ENCODE measurements at places on chromosomes 5 and 9.

GRCh38 chr5:37876943-37877342, 37.1 kb upstream of the GDNF start:
- DNase-seq = no peak

DNA sequence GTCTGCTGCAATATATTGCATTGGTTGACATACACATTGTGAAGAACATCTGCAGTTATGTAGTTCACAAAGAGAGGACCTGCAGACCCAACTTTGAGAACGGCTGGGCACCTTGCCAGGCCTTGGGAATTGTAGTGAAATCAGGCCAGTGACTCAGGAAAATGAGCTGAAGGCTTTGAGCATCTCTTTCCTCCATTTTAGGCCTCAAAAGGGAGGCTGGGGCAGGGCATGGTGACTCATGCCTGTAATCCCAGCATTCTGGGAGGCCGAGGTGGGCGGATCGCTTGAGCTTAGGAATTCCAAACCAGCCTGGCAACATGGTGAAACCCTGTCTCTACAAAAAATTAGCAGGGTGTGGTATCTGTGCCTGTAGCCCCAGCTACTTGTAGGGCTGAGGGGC, 1.4 kb upstream of the IPPK start:
- no peak for DNase-seq

- DNase-seq = peak; percentile 75
Measured at GRCh38 chr9:124126648-124127646, 115.4 kb downstream of the LHX2 start.

DNA sequence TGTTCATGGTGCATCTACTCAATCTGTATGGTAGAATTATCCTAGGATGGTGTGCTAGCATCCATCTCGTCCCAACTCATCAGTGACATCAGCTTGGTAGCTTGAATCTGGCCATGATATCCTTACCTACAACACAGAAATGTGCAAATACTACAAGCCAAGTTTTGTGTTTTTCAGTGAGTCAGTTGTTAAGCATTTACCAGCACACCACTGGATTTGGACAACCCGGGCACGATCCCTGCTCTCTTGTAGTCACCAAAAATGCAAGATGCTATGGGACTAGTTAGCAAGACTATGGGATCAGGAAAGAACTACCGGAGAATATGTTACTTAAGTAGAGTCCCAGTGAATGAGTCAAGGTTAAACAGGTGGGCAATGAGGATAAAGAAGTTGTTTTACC, 32.1 kb upstream of the ZNF354B start:
- DNase-seq = no peak

DNA sequence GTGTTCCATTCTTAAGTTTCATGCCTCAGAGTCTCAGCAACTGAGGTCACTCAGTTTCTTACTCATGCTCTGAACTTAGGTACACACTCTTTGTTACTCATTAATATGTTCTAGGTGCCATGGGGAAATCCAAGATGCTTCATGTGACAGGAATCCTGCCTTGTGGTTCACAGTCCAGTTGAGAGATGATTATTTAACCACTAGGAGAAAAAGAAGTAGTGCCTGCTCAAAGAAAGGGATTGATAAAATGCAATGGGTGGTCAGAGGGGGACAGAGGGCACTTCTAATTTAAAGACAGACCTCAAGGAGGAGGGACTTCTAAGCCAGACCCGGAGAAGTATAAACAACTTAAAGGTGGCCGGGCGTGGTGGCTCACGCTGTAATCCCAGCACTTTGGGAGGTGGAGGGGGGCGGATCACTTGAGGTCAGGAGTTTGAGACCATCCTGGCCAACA, 69.0 kb downstream of the UGCG start:
- no peak for DNase-seq

GRCh38 chr5:78289911-78290310, 4.6 kb downstream of the AP3B1 start:
- no peak for DNase-seq

DNA sequence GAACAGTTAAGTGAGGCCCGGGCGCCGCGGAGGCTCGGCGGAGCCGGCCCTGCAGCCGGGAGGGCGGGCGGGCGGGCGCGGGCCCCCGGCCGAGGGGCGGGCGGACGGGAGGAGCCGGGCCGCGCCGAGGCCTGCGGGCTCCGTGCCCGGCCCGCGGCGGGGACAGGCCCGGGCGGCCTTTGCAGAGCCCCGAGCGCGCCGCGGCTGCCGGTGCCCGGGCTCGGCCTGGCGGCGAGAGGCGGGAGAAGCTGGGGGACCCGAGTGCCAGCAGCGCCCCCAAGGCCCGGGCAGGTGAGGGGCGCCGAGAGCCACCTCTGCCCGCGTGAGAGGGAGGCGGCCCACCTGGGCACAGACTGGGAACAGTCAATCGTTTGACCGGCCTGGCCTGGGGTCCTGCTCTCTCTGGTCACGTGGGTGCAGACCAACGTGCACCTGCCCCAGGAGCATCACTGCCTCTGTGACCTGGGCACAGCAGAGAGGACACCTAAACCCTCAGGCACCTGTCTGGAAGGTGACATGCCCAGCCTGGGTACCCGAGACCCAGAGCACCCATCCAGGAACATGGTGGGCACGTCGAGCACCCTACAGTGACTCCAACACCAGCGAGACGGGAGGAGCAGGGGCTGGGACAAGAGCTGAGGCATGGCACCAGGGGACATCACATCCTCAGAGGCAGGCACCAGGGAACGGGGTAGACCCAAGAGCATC, 531 bp downstream of the MVB12B start:
- DNase-seq = peak; percentile 50

DNA sequence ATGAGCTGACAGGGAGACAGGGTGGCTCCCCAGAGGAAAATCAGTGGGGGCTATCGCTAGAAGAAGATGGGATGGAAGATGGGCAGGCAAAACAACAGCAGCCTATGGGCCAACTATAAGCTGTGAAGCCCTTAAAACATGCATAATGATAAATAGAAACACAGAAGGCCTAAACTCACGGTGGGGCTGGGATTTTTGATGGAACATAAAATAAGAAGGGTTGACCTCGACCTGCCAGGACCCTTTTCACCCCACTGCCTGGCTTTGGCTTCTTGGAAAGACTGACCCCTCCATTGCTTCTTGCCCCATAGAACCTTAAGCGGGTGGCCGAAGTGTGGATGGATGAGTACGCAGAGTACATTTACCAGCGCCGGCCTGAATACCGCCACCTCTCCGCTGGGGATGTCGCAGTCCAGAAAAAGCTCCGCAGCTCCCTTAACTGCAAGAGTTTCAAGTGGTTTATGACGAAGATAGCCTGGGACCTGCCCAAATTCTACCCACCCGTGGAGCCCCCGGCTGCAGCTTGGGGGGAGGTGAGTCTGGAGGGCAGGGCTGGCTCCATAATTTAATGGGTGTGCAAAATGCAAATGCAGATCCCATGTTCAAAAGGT, 36.5 kb upstream of the SAP30L start:
- DNase-seq = no peak

DNA sequence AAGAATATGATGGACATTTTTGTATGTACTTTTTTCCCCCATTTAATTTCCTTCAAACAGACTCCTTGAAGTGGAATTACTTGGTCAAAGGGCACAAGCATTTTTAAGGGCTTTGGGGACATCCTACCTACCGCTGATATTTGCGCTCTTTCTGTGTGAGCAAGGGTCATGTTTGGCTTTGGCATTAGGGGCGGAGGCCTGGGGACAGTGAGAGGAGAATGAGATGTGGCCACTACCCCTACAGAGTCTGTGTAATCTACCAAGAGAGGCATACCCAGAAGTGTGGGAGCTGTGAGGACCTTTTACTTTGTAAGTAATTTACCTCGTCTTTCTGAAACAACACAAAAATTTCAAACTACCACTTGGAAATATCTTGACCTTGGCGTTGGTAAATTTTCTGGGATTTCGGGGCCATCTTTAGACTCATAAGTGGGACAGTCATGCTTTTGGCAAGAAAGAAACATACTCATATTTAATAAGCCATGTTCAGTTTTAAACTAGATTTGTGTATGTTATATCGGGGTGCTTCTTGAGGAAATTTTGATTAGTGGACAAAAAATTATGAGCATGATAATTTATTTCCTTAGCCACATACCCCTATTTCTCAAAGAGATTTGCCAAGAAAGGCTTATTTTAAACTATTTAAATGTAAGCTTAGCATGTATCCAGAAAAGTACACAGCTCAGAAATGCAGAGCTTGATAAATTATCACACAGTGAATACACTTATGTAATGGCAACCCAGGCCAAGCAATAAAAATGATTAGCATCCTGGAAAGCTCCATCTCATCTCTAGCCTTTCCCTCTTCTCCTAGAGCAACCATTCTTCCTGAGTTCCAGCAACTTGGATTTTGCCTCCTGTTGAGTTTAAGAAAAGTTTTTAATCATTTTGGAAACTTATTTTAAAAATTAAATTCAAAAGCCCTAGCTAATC, 63.6 kb downstream of the ARHGAP26 start:
- no peak for DNase-seq

Measured in CD4-positive, alpha-beta T cell treated with Interleukin-6 for 4 hours (primary cell).